Right renal cortex interstitium (tissue), 3 donors: ENCODE measurements at places on chromosomes 7 and 10. TPM values are rescaled to one million over a fixed set of nuclear protein-coding genes. Genes with fewer than 3 reads are reported as not detected.

DNA sequence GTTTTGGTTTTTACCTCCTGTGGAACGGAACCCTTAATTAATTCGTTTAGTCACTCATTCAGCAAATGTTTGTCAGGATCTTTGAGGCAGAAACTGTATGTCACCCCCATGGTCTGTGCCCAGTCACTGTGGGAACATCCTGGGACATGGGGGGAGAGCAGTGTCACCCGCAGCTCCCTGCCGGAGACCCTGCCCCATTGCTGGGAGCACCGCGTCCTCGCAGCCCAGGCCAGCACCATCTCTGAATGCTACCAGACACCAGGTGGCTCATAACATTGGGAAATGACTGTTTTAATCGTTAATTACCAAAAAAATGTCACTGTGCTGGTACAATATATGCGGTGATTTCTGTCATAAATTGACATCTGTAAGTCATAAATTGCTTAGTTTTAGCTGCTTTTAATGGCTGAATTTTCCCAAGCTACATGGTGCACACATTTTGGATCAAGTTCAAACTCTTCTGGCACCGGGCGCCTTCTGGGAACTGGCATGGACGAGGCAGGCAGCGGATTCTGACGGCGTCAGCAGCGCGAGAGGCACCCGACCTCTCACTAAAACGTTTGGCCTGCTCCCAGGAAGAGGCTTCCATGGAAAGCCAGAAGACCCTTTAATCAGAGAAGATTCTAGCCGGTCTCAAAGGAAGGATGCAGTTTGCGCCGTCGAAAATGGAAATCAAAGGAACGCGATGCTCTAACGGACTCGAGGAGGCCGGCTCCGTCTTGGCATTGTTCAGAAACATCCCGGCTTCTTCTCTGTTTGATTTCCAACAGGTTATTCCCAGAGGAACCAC is 184.2 kb downstream of the ADARB2 start:
- no peak for DNase-seq

DNA sequence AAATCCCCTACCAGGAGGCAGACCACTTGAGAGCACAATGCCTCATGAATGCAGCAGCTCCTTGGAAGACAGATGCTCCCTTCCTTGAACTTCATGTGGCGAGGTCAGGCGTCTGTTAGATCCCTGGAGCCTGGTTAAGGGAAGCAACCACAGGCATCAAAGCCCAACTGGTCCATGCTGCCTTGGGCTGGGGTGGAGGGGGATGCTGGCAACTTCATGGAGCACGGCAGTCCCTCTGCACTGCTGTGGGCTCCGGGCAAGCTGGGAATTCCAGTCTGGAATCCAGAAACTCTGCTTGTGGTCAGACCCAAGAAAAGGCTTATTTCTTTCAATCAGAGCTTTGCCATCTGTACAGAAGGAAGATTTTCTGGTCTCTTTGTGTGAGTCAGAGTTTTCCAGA is 130.4 kb downstream of the PFKFB3 start:
- no peak for DNase-seq

- DNase-seq, result no peak
These were observed 650.9 kb upstream of the IGFBP3 start for GRCh38 chr7:46571996-46572395.

GRCh38 chr7:89283302-89283701 is 487.8 kb upstream of the TEX47 start:
- DNase-seq, result no peak

DNA sequence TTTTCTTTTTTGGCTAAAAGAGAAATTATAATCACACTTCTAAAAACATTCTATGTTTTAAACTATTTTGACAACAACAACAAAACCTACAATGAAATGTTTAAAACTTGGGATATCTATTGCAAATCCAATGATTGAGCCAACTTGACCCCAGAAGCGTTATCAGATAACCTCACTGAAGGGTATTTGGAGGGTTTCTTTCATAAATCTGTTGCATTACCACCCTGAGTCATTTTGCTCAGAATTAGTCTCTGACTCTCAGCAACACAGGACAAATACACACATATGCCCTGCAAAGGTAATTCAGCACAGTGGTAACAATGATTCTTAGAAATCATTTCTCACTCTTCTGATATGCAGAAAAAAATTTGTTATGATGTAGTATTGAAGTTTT is 2.3 kb upstream of the COL1A2 start:
- DNase-seq, result no peak

- no peak for DNase-seq
These were observed 131.7 kb downstream of the ZMYND11 start for GRCh38 chr10:266974-267425.

GRCh38 chr10:17256627-17257026 is 28.6 kb downstream of the VIM start:
- no peak for DNase-seq

- no peak for DNase-seq
These were observed 17.4 kb downstream of the KIF5B start for GRCh38 chr10:32038777-32039176.

GRCh38 chr10:126749015-126749655 is 78.6 kb upstream of the C10orf90 start:
- peak; percentile 63 for DNase-seq

DNA sequence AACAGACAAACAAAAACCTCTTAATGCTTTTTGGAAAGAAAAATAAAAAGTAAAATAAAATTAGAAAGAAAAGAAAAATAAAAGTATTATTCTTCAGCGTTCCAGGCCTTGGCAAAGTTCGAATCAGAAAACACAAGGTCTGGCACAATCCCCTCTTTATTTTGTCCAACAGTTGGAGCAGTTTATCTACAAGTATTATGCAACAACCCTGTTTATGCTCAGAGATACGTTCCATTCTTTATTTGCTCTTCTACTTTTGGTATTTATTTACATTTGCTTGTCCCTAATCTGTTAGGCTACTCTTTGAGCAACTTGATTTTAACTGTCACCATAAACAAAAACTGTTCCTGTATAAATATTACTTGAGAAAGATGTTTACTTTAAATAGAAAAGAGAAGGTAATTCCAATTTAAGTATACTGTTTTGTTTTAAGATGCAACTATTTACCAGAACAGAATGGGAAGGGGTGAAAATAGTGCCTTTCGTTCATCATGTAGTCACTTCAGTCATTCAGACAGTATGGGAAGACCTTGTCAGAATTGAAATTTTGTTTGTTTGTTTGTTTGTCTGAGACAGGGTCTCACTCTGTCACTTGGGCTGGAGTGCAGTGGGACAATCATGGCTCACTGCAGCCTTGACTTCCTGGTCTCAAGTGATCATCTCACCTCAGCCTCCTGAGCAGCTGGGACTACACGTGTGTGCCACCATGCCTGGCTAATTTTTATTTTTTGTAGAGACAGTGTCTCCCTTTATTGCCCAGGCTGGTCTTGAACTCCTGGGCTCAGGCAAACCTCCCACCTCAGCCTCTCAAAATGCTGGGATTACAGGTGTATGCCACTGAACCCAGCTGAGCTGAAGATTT is 5.7 kb downstream of the PDK4 start:
- no peak for DNase-seq

GRCh38 chr7:35801392-35802101 is 690 bp downstream of the SEPTIN7 start:
- peak; percentile 58 for DNase-seq

GRCh38 chr7:94669773-94670495 is 14.0 kb upstream of the SGCE start:
- DNase-seq, result no peak

- no peak for DNase-seq
These were observed 161.0 kb downstream of the TEX36 start for GRCh38 chr10:125521721-125522680.

GRCh38 chr10:106830006-106830405 is 334.5 kb downstream of the SORCS1 start:
- DNase-seq, result no peak

- DNase-seq, result no peak
These were observed 39.5 kb downstream of the GALNT17 start for GRCh38 chr7:71171476-71171875.

DNA sequence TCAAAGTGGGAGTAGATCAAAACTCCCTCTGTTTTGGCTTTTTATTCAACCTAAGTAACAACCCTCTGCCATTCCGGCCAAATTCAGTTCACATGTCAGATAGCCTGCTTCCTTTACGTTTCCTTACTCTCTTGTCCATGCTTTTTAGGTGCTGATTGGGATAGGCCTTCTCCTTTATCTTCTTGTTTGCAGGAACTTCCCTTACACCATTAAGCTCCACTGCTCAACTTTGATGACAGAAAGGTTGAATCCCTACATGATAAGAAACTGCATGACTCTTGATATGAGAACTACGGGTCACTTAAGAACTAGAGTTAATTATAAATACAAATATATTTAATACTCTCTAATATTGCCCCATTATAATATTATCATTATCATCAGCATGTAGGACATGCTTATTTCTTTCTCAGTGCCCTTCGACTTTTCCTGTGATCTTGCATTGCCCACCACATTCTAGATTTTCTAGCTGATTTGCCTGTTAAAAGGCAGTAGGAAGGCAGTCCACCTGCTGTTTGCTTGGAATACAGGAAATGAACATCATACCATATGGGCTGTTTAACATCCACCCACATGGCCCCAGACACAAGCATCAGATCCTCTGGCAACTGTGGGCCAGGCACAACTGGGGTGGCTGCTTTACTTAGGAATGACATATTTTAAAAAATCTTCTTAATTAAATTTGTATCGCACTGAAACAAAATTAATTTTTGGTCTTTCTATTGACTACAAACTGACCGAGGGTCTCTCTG is 59.7 kb upstream of the CCDC6 start:
- DNase-seq, result no peak

- DNase-seq, result no peak
These were observed 2.2 kb downstream of the FAM53B start for GRCh38 chr10:124741922-124742412.

- no peak for DNase-seq
These were observed 11.3 kb downstream of the CPA2 start for GRCh38 chr7:130277763-130278643.

DNA sequence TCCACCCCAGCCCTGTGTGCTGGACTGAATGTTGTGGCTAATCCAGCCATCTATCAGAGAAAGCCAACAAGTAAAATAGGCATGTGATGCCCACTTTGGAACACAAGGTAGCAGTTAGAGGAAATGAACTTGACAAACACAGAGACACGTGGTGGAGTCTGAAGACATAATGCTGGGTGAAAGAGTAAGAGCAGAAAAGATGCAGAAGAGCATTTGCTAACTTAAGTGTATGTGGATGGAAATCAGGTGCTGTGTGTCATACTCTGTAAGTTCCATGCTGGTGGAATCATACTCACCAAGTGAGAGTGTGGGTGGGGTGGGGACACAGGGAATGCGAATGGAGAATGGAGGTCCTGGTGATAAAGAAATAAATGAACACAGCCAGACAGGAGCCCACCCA is 22.8 kb downstream of the WDFY4 start:
- no peak for DNase-seq

GRCh38 chr10:44471410-44471809 is 86.5 kb upstream of the CXCL12 start:
- DNase-seq, result no peak

GRCh38 chr10:87878664-87879459 is 15.4 kb downstream of the PTEN start:
- DNase-seq, result no peak

Gene FANK1
- 7.8 TPM for polyA plus RNA-seq

Gene DEPP1
- polyA plus RNA-seq, result 5.9 TPM

Gene RASSF4
- polyA plus RNA-seq, result 34.6 TPM

Gene ZNF12
- 45.5 TPM for polyA plus RNA-seq

Gene TSPAN33
- polyA plus RNA-seq, result 68.2 TPM
